ENCODE measurements at places on chromosomes 6 and 20. TPM values are rescaled to one million over a fixed set of nuclear protein-coding genes. Genes with fewer than 3 reads are reported as not detected.

- peak; percentile 38 for DNase-seq
These were observed 12.6 kb upstream of the PIGU start for GRCh38 chr20:34689486-34689885.

DNA sequence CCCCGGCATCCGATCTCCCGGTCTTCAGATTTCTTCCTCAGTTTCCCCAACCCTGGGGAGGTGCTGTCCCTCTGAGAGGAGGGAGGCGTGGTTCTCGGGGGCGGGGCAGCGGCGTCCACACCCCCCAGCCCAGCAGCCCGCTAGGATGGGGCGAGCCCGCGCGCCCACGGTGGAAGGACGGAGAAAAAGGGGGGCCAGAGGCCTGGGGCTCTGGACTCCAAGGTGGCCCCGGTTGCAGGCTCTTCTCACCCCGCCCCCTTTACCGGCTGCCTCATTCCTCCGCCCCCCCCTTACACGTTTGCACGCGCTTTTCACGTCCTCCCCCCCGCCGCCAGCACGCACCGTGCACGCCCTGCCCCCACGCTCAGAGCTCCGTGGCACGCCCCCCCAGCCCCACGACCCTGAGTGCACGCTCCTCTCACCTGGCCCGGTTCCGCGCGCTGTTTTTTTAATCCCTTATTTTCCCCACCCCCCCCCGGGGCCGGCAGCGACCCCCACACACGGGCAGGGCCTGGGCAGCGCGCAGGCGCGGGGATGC, 402 bp downstream of the ZBTB12 start:
- DNase-seq = peak; percentile 22

Gene RAET1E
- total RNA-seq = 1.0 TPM

DNA sequence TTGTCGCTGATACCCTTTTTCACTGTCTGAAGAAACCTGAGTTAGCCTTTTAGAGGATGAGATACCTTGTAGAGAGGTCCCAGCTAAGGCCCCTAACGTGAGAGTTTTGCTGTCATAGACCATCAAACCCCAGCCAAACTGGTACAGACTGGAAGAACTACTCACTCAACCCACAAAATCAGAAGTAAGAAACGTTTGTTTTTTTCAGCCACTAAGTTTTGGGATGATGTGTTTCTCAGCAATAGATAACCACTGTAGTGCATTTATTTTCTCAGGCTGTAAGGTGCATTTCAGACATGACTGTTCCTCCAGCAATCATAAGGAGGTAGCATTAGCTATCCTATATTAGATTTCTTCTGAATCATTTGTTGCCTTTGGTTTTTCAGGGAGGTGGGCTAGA, 407.3 kb upstream of the FLRT3 start:
- no peak for DNase-seq

Gene RRBP1
- 136 TPM for total RNA-seq

- DNase-seq = peak; percentile 82
These were observed 68.6 kb upstream of the CCN6 start for GRCh38 chr6:111985202-111985731.

DNA sequence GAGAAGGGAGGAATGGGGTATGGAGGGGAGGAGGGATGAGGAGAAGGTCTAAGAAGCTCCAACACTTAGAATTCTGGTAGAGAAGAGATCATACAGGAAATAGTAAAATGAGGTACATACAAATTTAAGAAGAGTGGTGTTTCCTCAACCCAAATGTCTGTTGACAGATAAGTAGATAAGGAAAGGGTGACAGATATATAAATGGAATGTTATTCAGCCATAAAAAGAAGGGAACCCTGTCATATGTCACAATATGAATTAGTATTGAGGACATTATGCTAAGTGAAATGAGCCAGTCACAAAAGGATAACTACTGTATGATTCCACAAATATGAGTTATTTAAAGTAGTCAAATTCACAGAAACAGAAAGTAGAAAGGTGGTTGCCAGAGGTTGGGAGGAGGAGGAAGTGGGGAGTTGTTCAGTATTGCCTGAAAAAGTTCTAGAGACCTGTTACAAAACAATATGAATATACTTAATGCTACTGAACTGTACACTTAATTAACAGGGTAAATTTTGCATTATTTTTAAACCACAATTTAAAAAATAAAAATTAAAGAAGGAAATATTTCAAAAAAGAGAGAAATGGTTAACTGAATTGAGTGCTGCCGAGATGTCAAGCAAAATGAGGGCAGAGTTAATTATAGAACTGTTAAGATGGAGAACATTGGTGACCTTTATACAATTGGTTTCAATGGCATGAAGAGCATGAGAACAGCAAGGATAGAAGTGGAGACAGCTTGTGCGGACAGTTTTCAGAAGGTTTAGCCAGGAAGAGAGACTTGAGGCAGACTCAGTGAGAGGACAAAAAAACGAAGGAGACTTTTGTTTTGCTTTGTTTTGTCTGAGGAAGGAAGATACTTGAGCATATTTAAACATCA, 47.6 kb upstream of the ADGRF4 start:
- no peak for DNase-seq
